ENCODE measurements at places on chromosomes 6 and 20.

DNA sequence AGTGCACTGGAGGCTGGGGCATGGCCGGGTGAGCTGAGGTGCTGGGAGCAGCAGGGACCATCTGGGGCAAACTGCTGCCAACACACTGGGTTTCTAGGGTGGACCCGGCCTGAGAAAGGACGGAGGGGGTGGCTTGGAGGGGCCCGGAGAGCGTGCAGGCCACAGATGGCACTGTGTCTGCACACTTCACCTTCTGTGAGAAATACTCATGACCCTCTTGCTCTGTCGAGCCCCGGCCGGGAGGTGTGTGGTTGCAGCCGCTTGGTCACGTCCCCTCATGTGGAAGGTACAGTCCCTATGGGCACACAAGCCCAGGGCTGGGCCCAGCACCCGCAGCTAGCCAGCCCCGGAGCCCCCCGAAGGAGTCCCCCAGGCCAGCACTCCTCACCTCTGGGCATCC, 59.7 kb downstream of the RBM38 start:
- no peak for DNase-seq

DNA sequence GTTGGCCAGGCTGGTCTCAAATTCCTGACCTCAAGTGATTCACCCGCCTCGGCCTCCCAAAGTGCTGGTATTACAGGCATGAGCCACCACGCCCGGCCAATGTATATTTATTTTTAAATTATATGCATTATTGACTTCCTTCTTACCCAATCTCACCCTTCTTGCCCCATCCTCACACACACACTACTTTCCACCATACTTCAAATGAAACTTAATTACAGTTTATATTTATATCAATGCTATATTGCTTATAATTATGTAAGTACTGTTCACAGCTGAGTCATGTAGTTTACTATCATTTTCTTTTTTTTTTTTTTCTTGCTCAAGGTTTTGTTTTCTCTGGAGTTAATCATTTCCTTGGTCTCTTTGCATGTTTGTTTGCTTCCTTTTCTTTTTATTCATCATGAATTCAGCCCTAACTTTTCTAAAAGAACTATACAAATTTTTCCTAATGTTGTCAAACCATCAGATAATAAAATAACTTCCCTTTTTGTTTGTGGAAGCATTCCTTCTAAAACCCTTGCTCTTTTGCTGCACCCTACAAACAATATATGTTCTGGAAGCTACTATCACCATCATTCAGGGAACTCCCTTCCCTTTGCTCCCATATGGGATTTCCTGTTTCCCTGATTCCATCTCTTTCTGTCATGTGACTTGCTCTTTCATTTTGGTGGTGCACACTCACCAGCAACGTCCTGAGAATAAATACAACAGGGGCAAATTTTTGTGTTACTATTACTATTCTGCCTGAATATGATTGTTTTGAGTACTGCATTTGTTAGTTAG, 201.7 kb upstream of the SASH1 start:
- DNase-seq: no peak

- no peak for DNase-seq
Measured at GRCh38 chr20:33883164-33883563, 72.0 kb downstream of the CHMP4B start.

- DNase-seq: no peak
Measured at GRCh38 chr6:53605543-53606235, 59.9 kb downstream of the KLHL31 start.

DNA sequence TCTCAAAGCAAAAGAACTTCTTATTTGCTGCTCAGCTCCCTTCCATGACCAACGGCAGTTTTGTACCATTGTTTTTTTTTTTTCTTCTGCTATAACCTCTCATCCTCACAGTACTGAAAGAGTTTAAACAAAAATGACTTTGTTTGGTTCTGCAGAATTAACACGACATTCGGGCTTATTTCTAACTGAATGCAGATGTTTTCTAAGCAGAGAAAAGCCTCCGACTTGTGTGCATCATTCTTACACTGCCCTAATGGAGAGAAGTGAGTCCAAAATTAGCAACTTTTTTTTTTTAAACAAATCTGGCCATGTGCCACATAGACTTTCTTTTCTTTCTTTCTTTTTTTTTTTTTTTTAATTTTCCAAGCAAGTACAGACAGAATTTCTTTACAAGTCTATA, 382.7 kb downstream of the HDGFL1 start:
- no peak for DNase-seq

GRCh38 chr6:33123732-33124524, 48.1 kb downstream of the HLA-DPB1 start:
- DNase-seq: no peak

GRCh38 chr6:136209496-136209895, 40.6 kb downstream of the MTFR2 start:
- DNase-seq: no peak

DNA sequence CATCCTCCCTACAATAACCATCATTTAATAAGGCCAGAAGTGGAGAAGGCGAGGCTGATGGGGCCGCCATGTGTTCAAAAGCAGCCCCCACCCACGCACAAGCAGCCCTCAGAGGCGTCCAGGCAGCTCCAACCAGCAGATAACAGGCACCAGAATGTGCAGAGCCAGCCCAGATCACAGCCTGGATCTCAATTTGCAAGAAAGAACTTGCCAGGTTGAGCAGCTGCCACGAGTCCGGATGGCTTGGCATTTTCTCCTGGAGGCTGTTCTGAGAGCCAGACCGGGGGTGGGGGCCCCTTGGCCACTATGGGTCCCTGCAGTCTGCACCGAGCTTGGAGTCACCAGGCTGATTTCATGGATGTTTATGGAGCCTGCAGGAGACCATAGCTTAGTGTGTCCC, 338.1 kb downstream of the PREX1 start:
- no peak for DNase-seq

- no peak for DNase-seq
Measured at GRCh38 chr20:61888101-61888865, 177.4 kb downstream of the TAF4 start.

DNA sequence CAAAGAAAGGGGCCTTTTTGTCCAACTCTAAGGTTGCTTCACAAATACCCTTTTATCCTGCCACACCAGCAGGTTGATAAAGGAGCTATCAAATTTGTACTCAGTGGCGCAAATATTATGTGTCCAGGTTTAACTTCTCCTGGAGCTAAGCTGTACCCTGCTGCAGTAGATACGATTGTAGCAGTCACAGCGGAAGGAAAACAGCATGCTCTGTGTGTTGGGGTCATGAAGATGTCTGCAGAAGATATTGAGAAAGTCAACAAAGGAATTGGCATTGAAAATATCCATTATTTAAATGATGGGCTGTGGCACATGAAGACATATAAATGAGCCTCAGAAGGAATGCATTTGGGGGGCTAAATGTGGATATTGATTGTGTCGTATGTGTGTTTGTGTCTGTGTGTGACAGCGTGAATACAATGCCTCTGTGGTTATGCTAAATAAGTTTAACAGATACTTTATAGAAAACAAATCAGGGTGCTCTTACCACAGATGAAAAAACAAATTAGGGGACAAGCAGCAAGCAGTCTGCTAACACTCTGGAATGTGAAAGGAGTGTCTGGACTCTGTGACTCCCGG, 33.6 kb downstream of the HM13 start:
- DNase-seq: no peak

DNA sequence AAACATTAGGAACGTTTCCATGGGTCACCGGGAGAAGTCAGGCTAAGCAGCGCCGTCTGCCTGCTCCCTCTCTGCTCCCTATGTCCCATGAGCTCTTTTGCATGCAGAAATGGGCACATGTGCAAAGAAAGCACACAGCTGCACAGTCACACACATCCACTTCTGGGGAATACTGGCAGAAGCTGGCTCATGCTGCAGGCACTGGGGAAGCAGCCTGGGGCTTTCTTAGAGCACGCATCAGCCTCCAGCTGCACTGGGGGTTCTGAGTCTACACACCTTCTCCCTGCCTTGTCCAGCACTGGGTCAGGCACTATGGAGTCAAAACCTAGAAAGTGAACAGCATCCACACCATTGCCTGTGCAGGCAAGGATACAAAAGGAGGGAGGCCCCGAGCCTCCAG, 76.1 kb upstream of the FOXQ1 start:
- DNase-seq: no peak

- peak; percentile 23 for DNase-seq
Measured at GRCh38 chr6:135145063-135145800, 35.9 kb upstream of the MYB start.

GRCh38 chr20:15637546-15637945, 935.7 kb downstream of the KIF16B start:
- no peak for DNase-seq

- no peak for DNase-seq
Measured at GRCh38 chr6:156598071-156598854, 178.9 kb upstream of the ARID1B start.

GRCh38 chr6:125753218-125753936, 3.9 kb downstream of the HEY2 start:
- DNase-seq: no peak

DNA sequence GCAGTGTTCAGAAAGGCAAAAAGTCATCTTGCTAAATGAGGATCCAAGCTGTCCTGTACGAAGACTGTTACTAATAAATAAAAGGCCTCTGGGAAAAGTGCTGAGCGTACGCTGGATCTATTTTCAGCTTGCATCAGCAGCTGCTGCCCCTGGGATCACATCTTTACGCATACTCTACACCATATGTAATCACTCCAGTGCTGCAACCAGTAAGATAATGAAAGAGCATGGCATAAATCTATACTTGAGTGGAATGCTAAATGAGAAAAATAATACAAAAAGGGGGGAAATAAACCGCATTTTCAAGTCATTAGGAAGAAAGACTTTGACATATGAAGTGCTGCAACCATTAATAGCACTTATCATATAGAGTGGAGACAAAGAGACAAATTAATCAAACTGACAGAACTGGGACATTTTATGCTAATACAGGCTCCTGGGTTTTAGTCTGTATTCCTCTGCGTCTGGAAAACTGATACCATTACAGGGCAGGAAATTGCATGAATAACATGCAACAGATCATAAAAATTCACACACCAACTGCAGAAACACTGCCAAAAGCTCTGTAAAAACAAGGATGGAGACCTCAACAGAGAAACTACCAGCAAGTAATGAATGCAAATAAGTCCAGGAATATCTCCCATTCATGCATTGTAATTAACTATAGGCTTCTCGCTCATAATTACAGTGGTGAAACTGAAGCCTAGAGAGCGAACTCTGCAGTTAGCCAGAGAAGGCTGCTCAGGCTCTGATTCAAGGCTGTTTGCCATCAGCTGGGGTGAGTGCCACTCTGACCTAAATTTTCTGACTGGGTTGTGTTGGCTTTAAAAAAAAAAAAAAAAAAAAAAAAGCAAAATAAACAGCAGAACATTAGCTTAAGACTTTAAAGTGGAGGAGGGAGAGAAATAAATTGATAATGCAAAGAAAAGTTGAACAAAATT, 83.8 kb downstream of the GJA10 start:
- DNase-seq: no peak

DNA sequence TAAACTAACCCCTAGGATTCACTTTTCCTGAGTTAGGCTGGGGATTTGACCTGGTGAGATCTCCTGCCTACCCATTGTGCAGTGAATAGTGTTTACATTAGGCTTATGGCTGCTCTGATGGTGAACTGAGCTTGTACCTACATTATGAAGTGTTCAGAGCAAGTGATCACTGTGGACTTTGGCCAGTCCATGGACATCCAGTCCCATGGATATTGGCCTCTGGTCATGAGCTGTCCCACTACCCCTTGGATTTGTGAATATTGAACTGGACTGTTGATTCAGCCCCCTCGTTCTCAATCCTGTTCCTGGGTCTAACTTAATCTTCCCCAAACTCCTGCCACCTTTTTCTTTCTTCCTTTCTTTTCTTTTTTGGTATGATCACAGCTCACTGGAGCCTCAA, 13.8 kb downstream of the ASIP start:
- no peak for DNase-seq

- DNase-seq: no peak
Measured at GRCh38 chr6:107196152-107196551, 80.8 kb upstream of the BEND3 start.

DNA sequence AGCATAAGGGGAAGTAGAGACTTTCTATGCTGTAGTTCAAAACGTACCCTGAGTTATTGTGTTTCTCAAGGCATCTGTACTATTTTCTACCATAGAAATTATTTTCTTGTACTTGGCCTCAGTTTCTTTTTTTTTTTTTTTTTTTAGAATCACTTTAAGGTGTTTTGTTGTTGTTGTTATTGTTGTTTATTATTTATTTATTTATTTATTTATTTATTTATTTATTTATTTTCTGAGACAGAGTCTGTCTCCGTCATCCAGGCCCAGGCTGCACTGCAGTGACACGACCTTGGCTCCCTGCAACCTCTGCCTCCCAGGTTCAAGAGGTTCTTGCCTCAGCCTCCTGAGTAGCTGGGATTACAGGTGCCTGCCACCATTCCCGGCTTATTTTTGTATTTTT, 179.1 kb downstream of the GRIK2 start:
- no peak for DNase-seq

- no peak for DNase-seq
Measured at GRCh38 chr20:18921291-18921690, 107.7 kb downstream of the SCP2D1 start.

DNA sequence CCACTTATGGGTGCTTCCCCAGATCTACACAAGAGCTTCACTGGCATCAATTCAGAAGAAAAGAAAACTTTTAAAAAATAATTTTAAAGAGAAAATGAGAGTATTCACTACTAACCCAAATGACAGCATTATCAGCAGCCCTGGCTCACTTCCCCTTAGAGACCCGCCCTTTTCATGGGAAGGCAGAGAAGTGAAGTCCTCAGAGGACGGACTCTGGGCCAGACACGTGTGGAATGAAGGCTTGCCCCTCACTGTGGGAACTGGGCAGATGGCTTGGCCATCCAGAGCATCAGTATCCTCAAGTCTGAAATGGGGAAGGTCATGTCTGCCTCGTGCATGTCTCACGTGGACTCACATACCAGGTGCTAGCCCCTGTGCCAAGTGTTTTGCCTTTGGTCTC, 63.5 kb downstream of the JAG1 start:
- DNase-seq: no peak

DNA sequence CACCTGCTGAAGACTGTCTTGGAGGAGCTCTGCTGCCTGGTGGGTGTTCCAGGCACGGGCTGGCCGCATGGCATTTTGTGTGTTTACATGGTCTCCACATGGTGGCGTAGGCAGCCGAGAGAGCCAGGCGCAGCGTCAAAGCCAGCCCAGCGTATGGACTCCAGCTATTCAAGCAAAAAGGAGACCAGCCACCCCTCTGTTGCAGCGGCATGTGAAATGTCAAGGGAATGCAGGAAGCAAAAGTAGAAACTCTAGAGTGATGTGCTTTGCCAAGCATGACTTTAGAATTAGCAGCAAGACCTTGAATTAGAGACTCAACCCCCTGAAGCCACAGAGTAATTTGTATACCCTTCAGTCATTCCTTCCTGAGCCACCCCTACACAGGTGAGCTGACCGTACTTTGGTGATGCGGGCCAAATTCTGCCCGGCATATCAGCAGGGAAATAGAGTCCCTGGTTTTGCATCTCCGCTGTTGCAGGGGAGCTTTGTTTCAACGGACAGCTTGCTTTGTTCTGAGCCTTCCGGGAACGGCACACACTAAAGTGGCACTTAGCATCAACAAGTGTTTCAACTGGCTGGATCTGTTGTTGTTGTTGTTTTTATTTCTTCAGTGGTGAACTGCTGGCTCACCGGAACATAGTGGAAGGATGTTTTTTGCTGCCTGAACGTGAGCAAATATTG, 48.5 kb downstream of the FNDC1 start:
- DNase-seq: no peak

GRCh38 chr20:59580146-59580946, 24.0 kb upstream of the PHACTR3 start:
- no peak for DNase-seq
